ENCODE measurements at places on chromosomes 1 and 21. TPM values are rescaled to one million over a fixed set of nuclear protein-coding genes. Genes with fewer than 3 reads are reported as not detected.

AMIGO1 gene
- 15.1 TPM for total RNA-seq

UBE2U gene
- total RNA-seq: not detected

HPCAL4 gene
- 0.42 TPM for total RNA-seq

LCE6A gene
- not detected for total RNA-seq

- DNase-seq: no peak
Measured at GRCh38 chr1:211543025-211543424, 35.9 kb downstream of the SLC30A1 start.

DNA sequence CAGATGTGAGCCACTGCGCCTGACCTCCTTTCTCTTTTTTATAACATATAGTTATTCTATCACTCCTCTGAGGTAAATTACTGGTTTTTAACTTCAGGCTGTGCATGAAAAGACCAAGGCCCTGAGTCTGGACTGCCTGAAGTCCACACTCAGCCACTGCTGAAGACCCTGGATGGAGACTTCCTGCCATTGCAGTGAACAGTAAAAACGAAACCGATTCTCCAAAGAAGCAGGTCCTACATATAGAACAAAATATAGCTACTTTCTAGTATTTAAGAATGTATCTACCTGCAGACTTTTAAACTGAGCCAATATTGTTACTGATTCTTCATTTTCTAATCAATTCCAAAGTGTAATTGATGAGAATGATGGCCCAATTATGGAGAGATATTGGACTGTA lies 232.8 kb downstream of the CHRM3 start:
- no peak for DNase-seq

DNA sequence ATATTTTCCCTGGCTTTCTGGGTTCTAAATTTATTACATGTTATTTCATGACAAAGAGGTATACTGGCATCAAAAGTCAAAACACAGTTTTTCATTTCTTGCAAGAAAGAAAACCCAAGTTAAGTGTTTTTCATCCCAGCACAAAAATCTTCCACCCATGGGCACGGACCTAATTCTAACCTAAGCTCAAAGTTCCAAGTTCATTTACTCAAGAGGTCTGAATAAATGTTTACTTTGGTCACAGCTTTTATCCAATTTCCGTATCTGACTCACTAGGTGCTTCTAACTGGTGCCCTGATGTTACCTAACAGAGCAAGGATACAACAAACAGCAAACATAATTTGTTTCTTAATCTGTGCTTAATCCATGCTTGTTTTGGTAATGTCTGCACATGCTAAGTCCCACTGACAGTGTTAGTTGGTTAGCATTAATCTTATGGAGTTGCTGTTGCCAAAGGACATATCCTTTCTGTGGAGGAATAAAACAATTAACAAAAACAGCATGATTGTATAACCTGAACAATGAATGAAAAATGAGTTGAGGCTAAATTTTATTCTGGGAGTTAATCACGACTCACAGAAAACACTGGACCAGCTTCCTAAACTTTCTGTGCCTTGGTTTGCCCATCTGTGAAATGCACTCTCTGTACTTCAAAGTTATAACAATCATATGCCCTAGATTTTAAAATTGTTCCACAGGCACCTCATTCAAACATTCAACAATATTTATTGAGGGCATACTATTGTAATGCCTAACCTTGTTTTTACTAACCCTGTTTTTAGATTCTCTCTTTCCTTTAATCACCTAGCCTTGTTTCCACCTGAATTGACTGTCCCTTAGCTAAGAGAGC lies 4.2 kb upstream of the CHD1L start:
- DNase-seq: no peak

GRCh38 chr1:211632808-211633523 lies 42.5 kb downstream of the NEK2 start:
- peak; percentile 70 for DNase-seq

DNA sequence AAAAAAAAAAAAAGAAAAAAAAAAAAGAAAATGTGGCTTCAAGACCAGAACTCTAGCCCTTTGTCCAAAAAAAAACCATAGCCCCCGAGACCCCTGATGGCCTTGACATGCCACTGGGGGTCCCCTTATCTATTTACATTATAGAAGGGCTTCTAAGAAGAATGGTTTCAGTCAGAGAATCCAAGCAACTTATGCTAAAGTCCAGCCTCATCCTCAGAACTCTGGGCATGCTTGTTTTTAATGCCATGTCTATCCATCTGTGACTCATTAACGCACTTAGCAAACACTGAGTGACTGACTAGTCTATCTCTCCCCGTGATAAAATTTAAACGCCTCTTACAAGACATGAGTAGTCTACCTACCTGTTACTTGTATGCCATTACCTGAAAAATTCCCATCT lies 29.3 kb downstream of the ERG start:
- DNase-seq: no peak
